ENCODE measurements at places on chromosomes 6 and 20.

- DNase-seq: peak; percentile 26
Observed at GRCh38 chr6:165880686-165881085, 217.6 kb upstream of the PDE10A start.

DNA sequence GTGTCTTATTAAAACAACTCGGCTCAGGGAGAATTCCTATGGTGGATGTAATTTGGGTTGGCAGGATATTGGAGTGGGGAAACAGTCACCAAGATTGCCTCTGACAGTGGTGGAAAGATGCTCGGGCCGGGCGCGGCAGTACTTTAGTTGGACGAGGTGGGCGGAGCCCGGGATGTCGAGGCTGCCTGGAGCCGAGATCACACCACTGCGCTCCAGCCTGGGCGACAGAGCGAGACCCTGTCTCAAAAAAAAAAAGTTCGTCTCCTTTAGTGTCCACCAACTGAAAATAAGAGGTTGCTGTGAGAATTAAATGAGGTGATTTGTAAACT, 621 bp downstream of the NOL7 start:
- no peak for DNase-seq

DNA sequence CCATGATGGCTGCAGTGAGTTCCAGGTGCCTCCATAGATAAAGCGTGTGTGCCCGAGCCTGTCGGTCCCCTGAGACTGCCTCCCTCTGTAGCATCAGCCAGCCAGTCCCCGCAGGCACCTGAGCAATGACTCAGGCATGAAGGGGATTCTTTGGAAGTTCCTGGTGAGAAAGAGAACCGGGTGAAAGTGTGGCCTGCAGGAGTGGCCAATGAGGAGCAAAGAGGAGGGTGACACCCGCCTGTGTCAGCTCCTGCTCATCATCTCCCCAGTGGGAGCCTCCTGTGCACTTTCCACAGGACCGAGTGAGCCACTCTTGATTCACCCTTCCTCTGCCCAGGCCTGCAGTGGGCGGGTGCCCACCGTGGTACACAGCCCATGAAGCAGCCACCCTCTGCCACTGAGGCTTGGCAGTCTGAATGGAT, 71.2 kb upstream of the PTPN1 start:
- DNase-seq: no peak

- no peak for DNase-seq
Observed at GRCh38 chr6:105836379-105836778, 249.8 kb upstream of the PRDM1 start.

DNA sequence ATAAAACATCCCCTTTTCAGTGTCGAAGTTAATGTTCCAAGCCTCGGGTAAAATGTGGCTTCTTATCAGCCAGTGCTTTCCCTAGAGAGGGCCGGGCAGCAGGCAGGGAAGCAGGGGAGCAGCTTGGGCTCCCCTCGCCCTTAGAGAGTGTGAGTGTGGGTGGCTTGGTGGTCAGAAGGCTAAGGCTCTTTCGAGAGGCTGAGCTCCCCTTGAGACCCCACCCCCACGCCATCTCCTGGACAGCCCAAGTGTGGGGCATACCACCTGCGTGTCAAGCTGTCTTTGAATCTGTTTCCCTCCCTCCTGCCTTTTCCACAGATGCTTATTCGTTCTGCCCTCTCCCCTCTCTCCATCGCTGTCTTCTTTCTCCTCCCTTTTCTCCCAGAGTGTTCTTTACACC, 95.1 kb upstream of the FOXP4 start:
- DNase-seq: no peak

- DNase-seq: no peak
Observed at GRCh38 chr6:39777218-39777617, 15.0 kb upstream of the DAAM2 start.

DNA sequence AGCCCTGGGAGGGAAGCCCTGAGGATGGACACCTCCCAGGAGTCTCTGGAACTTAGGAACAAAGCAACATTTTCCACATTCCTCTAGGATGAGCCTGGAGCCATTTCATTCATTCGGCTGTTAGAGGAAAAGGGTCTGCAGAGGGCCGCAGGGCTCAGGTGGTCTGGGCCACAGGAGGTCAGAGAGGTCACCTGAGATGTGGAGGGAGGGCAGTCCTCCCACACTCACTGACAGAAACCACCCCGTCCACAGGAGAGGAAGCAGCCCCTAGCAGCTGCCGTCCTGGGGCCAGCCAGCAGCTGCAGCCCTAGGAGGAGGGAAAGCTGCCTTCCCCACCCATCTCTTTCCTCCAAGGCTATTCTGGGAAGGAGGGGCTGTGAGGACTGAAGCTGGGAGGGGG, 207.0 kb downstream of the CDC5L start:
- DNase-seq: no peak

DNA sequence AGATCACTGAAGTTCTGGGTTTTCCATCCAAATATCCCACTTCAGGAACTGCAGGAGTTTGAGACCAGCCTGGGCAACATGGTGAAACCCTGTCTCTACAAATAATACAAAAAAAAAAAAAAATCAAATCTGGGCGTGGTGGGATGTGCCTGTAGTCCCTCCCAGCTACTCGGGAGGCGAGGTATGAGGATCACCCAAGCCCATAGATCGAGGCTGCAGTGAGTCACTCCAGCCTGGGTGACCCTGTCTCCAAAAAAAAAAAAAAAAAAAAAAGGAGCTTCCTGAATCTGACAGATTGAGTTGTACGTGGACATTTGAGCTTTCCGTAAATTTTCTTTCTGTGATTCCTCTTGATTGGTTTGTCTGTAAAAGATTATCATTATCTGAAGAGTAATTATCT, 55.6 kb downstream of the TULP4 start:
- DNase-seq: no peak

DNA sequence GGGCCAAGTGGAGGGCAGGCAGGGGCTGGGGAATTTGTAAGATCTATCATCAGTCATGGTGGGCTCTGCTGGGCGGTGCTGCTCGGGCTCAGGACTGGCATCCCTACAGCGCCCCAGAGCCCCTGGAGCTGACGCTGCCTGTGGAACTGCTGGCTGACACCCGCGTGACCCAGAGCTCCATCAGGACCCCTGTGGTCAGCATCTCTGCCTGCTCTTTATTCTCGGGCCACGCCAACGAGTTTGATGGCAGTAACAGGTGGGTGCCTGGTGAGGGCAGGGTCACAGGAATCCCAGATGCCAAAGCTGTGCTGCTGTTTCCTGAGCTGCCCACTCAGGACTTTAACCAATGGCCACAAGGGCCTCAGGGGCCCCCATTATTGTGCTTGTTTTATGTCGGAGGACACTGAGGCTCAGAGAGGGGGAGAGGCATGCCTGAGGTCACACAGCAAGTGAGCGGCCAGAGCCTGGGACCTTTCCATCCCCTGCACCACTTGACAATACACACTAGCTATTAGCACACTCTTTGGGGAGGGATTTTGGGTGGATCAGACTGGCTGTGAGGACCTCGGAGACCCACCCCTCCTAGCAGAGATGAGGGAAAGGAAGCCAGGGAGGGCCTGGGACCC, 6.3 kb downstream of the BPIFB2 start:
- DNase-seq: no peak

DNA sequence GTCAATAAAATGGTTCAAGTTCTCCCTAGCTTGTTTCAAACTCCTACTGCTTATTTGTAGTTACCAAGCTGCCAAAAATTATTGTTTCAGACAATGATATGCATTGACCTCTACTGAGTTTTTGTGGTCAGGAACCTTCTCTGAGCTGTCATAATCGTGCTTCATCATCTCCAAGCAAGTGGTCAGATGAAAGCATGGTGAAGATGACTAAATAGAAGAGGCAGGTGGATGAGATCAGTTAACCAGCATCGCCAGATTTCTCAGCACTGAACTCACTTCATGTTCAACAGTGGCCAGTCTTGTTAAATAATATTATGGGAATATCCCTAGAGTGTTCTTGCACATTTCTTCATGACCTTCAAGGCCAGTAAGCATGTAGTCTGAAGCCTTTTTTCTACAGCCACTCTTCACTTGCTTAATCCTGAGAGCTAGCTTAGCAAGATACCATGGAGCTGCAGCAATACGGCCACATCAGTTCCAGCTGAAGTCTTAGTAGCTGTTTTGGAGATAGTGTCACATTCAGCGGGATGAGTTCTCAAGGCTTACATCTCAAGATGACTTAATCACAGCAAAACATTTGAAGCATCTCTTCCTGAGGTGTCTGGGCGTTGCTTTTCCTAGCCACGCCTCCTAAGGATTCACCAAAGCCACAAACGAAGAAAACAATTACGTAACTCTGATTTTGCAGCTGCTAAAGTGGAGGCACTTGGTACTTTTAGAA, 101.6 kb upstream of the TMEM30A start:
- no peak for DNase-seq

GRCh38 chr6:84709121-84709520, 55.3 kb downstream of the TBX18 start:
- no peak for DNase-seq

DNA sequence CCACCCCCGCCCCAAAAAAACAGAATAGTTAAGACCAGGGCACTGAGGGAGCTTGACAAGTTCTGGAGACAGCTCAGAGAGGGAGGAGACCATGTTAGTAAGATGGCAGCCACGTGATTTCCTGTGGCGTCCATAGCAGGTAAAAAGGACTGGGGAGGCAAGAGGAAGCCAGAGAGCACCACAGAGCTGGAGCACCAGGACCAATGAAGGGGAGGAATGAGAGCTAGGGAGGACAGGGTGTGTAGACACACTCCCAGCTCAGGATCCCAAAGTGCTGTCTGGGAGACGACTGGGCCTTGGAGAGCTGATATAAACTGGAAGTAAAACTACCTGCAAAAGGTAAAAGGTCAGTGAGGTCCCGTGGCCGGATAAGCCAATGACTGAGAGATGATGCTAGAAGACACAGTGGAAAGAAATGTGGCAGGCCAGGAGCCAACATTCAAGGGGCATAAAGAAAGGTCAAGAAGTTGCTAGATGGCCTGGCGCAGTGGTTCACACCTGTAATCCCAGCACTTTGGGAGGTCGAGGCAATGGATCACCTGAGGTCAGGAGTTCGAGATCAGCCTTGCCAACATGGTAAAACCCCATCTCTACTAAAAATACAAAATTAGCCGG, 39.0 kb downstream of the SLC23A2 start:
- no peak for DNase-seq

- no peak for DNase-seq
Observed at GRCh38 chr6:141685416-141685815, 447.3 kb upstream of the GJE1 start.

Measured in fibroblast of the conjunctiva (primary cell).